ENCODE measurements at places on chromosomes 6 and 20.

GRCh38 chr6:168597471-168597875 is 156.5 kb downstream of the SMOC2 start:
- no peak for DNase-seq

DNA sequence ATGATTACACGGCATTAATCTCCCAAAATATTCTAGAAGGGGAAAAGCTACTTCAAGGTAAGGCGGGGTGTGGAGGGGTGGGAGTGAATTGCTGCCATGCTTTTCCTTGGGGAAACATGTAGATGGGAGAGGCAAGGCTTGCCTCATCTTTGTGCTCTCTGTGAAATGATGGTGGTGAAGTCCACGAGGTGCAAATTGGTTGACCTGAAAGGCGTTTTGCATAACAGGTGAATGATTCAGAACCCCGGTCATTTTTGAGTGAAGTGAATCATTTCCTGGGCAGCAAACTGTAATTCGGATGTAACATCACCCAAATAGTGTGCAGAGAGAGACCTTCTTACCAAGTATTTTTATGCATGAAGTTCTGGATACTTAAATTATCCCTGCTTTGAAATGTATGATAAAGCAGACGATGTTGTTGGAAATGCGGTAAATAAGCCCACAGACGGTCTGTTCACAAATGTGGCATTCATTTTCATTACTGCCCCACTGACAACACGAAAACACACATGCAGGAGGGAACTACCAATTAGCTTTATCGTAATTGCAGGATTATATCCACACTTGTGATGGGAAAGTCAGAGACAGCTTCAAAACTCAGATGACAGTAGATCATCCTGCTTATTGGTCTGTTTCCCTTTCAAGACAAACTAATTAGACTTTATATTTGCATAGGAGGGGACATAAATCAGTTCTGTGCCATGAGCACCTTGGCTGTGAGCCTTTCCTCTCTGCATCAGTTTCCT is 3.0 kb downstream of the CDH4 start:
- DNase-seq: no peak

DNA sequence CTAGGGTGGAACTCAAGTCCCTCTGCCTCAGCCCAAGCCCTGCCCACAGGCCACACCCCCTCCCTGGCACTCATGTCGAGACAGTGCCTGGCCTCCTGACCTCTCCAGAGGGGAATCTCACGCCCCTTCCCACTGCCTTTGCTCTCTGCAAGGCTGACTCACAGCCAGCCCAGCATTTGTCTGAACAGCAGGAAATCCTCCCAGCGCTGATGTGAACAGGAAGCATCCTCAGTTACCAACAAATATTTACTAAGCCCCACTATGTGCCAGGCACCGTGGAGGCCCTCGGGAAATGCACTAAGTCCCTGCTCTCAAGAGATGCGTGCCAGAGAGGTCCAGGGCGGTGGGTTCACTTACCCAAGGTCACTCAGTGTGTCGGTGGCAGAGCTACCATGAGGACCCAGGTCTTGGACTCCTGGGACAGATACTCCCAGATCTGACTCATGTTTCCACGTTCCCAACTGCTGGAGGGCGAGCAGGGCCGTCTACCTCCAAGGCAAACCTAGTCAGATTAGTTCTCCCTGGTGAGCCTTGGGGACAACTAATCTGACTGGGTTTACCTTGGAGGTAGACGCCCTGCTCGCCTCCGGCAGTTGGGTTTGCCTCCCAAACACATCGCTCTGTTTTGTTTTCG is 7.8 kb downstream of the ADA start:
- DNase-seq: no peak

DNA sequence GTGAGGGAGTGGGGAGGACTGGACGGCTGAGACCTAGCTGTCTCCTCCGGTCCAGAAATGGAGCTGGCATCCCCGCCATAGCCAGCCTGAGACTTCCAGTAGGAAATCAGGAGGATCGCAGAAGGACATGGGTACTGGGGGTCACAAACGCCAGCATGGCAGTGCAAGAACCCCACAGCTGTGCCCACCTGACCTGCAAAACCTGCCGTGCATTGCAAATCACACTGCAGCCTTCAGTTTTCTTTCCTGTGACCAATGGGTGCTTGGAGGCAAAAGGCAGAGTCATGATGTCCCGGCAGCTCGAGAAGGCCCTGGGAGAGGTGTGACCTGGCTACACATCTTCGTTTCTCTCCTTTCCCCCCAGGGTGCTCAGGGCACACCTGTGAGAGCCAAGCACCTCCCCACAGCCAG is 23.3 kb upstream of the PHACTR3 start:
- DNase-seq: no peak

GRCh38 chr6:125114248-125114858 is 39.2 kb upstream of the TPD52L1 start:
- no peak for DNase-seq

GRCh38 chr20:42130810-42131596 is 512.8 kb upstream of the CHD6 start:
- no peak for DNase-seq

- no peak for DNase-seq
These were observed 237.1 kb downstream of the ANKRD60 start for GRCh38 chr20:57991211-57991881.

DNA sequence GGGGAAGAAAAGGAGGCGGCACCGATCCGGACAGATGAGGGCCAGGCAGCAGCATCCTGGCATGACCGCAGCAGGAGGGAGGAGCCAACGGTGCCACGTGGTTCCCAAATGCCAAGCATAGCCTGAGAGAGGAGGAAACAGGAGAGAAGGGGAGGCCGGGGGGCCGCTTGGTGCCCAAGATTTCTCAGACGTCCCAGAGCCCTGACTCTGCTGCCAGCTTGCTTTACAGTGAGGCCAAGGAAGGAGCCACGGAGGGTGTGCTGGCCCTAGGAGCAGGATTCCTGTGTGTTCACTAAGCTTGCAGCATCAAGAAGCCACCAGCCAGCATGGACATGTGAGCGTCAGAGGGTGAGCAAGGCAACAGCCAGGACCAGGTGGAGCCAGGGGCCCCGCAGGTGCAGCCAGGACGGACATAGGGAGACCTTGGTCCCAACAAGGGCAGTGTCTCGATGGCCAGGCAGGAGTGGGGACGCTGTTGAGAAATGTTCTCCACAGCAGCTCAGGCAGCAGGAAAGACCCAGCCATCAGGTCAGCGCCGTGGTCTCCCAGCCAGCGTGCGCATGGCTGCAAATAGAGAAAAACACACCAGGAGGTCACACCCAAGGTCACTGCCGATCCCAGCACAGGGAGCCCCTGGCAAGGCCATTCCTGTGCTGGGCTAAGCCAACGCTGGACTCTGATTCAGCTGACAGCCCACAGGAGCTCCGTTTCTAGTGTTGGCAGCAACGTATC is 143.7 kb downstream of the DLL1 start:
- DNase-seq: no peak

GRCh38 chr6:108755257-108756240 is 92.7 kb upstream of the ARMC2 start:
- no peak for DNase-seq

DNA sequence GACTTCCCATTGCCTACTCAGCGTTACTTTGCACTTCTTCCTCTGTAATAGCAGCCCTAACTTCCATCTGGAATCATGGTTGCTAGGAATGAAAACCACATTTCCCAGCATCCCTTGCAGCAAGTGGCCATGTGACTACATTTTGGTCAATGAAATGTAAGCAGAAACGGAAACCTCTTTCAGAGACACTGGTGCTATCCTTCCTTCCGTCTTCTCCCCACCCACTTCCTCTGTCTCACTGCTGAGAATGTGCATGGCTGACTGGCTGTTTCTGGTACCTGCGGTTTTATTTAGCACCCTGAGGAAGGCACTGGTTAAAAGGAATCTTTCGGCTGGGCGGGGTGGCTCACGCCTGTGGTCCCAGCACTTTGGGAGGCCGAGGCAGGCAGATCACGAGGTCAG is 107.4 kb downstream of the SCML4 start:
- no peak for DNase-seq

DNA sequence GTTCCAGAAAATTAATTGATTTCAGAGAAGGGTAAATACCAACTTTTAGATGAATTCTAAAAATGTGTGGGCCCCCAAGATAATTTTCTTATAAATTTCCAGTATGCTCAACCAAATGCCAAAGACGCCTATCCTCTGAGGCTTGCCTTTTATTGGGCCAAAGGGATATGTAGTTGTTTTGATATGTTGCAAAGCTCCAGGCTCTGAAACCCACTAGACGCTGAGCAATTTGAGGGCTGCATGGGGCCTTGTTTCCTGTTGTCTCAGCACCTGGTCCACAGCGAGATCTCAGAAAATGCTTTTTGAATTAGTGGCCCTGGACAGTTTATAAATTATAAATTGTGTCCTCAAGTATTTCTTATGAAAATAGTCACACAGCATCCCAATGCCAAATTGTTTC is 397.2 kb downstream of the SAMD5 start:
- DNase-seq: no peak

DNA sequence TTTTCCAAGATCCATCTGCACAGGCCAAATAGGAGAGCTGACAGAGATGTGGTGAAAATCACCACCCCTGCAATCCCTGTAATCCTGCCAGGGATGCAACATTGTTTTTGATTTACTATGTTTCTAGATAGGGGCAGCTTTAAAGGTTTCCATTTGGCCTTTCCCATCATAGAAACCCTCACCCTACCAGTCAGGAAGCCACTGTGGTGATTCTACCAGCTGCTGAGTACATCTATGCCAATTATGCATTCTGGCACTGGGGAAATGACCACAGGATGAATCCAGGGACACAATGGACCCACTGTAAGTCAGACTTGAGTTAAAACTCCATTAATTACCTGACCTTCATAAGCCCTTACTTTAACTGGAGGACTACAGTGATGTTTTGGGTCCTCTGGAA is 130.4 kb downstream of the TNFRSF21 start:
- no peak for DNase-seq

DNA sequence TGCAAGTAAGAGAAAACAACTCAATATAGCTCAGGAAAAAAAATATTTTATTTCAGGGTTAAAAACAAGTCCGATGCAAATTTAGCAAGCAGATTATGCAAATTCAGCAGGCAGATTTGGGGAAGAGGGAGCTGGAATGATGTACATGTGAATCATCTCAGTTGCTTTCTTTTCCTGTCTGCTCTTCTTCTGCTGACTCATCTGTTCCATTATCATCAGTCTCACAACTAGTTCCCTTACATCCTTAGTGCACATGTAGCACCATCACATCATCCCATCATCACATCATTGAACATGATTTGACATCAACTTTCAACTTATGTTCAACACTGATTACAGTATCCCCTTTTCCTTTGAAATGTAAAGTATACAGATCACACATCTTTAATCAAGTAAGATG is 11.5 kb upstream of the DEFB113 start:
- no peak for DNase-seq

Data from DMS 273 treated with DMSO at 0.1 percent for 48 hours (cell line).